ENCODE measurements at places on chromosomes 5 and 9.

DNA sequence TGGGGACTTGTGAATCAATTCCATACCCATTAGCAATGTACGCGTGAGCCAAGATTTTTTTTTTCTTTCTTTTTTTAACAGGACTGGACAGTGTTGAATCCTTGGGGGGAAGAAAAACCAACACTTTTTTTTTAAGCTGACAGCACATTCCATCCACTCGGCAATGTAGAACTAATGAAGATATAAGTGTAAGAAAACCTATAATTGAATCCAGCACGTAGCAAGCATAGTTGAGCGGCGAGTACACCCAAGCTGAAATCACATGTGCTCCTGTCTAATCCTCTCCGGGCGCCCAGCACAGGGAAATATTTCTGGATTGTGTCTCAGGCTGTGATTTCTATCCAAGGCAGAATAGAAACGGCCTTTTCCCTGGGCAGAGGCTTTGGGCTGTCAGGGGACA lies 118.2 kb downstream of the BOD1 start:
- DNase-seq: peak; percentile 79

DNA sequence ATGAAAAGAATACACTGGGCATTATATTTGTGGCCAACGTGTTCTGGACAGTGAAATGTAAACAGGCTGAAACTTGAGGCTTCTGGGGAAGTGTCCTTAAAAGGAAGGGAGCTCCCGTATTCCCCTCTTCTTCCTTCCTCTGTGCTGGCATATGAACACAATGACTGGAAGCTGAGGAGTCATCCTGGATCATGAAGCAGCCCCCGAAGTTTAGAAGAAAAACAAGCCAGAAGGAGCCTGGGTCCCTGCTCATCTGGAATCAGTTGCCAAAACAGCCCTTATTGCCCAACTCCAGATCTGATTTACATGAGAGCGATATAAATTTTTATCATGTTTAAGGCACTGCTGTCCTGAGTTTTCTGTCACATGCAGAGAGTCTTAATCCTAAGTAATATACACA lies 65.4 kb upstream of the SLC1A1 start:
- no peak for DNase-seq

DNA sequence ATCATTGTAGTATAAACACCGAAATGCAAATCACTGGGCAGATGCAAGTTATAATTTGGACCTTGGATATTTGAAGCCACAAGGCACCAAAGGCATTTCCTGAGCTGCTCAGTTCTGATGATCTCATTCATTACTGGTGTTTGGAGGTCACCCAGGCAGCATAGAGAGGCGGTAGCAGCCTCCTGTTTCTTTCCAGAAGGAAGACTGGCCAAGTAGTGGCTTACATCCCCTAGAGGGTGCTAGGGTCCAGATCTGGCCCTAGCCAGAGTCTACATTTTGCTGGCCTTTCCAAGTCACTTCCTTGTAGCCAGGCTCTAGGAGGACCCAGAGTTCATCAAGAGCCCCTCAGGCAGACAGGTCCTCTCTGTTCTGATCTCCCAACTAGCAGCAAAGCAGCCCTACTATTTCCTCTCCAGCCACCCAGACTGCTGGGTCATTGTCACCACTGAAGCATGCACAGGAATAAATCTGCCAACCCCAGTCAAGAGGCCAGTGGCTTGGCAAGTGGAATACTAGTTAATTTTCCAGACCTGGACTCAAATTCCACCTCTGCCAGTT lies 33.4 kb upstream of the TTC1 start:
- no peak for DNase-seq

- DNase-seq: no peak
These were observed 15.8 kb downstream of the BTF3 start for GRCh38 chr5:73513996-73514395.

DNA sequence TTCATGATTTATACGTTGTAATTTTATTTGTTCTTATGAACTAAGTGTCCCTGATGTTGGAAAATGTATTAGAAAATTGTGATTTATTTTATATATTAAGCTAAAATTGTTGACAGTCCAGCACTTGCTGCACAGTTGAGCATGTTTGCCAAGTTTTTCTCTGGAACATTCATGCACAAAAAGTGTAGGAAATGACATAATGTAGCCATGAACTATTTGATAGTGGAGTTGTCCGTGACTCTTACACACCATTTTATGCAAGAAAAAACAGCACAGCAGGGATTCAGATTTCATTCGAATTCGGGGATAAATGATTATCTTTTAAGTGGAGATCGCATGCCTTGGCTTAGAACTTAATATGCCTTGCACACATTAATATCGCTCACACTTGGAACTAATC lies 708.6 kb upstream of the WWC1 start:
- DNase-seq: no peak

GRCh38 chr9:86703346-86703745 lies 244.0 kb downstream of the GAS1 start:
- no peak for DNase-seq

DNA sequence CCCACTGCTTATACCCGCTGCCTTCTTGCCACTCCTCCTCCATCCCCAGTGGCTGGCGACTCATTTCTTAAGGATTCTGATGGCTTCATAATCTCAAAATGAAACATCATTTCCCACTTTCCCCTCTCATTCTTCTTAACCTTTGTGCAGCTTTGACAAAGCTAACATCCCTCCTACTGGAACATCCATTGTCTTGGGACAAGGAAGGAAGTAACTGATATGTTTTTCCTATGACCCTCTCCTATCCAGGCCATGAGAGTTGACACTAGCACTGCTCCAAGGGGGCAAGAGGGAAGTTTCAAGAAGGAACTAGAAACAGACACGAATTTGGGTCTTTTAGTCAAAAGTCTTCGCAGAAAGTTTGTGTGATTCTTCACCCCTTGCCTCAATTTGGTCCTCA lies 71.7 kb upstream of the SNX2 start:
- no peak for DNase-seq

DNA sequence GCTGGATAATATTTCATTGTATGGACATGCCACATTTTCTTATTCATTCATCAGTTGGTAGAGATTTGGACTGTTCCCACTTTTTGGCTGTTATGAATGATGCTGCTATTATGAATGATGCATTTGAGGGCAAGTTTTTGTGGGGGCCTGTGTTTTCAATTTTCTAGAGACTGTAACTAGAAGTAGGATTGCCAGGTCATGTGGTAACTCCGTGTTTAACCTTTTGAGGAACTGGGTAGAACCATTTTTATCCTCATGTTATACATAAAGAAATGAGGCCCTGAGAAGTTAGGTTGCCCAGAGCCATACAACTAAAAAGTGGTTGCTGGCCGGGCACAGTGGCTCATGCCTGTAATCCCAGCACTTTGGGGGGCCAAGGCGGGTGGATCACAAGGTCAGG lies 22.4 kb upstream of the STRBP start:
- DNase-seq: no peak

Measured in tibial artery (tissue), 4 donors.